ENCODE measurements at places on chromosomes 16 and 17. TPM values are rescaled to one million over a fixed set of nuclear protein-coding genes. Genes with fewer than 3 reads are reported as not detected.

- no peak for DNase-seq
These were observed 79.9 kb downstream of the WNT3 start for GRCh38 chr17:46738544-46738943.

- DNase-seq: no peak
These were observed 32.3 kb downstream of the NOL11 start for GRCh38 chr17:67750067-67750466.

The HIC1 gene
- 49.4 TPM for total RNA-seq

DNA sequence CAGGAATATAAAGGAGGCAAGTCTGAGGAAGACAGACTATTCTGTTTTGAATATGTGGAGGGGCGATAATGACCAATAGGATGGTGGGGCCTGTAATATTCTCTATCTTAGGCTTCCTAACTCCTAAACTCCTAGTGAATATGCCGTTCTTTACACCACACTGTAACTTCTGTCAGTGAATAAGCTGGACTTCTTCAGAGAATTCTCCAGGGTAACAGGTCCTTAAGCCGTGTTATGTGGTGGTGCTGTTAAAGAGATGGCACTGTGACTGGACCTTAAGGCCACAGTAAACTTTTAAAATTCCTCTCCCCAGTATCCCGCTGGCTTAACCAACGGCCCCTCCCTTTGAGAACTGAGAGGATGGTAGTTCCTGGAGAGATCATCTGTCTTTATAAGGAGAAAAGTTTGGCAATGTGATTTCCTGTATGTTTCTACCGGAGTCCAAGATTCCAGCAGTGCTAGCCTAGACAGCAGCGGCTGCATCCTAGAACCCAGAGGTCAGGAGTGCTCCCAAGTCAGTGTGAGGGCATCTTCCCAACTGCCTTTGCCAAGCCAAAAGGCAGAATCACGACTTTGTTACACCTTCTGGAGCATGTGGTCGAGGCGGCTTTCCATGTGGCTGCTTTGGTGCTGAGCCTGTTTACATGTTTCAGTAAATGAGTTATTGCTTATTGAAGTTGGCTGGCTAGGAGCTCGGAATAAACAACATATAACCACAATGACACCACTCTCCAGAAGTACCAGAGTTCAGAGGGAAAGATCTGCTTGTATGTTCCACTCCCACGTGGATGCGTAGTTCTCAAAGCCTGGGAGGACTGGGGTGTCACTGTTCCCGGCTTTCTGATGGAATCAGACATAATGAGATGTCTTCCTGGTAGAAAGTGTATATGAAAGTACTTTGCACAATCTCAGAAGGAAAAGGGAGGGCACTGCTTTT, 41.0 kb downstream of the TUBD1 start:
- no peak for DNase-seq

The RHBDL1 gene
- total RNA-seq: 1.2 TPM

- no peak for DNase-seq
These were observed 60.9 kb downstream of the CPPED1 start for GRCh38 chr16:12742741-12743140.

Data from activated CD4-positive, alpha-beta T cell treated with anti-CD3 and anti-CD28 coated beads, Interleukin-2, amount 10 ng/mL, durations not matched to agents 24 days and 14 days (primary cell).